Activated T-cell treated with anti-CD3 and anti-CD28 coated beads, Interleukin-2, amount 50 U/mL, for 4 hours (primary cell): ENCODE measurements at places on chromosomes 7 and 10. TPM values are rescaled to one million over a fixed set of nuclear protein-coding genes. Genes with fewer than 3 reads are reported as not detected.

DNA sequence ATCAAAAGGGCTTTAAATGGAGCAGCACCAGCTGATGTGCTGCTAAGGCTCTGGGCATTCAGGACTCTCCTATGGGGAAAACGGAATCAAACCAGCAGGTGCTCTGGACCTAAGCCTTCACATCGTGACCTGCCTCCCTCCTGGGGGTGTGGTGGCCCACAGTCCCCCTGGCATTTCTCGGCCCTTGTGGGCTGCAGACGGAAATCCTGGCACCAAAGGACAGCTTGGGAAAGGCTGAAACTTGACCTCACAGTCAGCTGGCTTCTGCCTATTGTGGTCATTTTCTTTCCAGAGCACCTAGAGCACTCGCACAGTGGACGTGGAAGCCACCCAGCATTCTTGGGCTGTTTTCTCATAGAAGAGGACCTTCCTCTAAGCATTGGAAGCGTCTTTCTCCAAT lies 74.8 kb downstream of the TPST1 start:
- DNase-seq: no peak

- DNase-seq: no peak
These were observed 733.1 kb downstream of the TYW1 start for GRCh38 chr7:67729771-67730170.

- no peak for DNase-seq
These were observed 18.9 kb downstream of the CDK1 start for GRCh38 chr10:60797200-60797599.

DNA sequence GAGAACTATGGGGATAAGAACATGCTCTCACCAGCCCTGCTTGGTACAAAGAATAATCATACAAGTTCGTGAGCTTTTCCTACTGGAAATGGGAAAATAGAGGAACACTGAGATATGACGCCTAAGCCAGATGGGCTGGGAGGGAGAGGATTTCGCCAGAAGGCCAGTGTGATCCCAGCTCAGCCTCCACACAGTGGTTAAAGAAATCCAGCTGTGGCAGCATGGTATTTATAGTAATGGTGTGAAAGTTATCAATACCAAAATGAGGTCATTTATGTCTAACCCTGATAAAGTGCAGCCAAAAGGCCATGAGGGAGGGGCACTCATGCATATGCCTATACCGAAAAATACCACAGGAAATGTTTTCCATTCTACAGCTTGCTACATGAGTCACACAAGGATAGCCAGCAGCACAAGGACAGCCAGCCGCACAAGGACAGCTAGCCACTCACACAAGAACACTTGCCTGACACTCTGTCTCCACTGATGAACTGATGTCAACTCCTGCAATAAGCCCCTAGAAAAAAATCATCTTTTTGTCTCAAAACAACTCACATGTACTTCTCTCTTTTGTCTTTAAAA lies 49.4 kb downstream of the FRMPD2 start:
- DNase-seq: no peak

DNA sequence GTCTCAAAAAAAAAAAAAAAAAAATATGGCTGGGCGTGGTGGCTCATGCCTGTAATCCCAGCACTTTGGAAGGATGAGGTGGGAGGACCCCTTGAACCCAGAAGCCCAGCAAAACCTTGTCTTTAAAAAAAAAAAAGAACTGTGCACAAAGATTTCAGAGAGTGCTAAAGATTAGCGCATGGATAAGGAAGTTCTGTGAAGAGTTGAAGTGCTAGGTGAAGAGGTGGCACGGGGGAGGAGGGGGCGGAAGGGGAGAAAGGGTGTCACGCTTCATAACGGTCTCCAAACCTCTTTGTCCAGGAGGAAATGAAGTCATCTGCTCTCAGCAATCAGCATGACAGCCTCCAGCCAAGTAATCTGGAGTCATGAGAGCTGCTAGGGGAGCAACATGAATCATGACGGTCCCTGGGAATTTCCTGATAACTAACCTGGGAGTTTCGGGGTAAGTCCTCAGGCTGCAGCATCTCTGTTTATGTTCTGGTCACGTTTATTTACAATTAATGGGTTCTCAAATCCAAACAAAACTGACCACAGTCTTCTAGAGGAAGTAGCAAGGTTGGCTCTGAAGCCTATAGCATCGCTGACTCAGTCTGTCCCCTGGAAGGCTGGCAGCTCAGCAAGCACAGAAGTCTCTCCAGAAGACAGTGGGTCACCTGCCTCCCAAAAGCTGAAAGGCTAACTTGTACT lies 1.9 kb upstream of the PLAU start:
- DNase-seq: peak; percentile 69

- DNase-seq: no peak
These were observed 93.5 kb upstream of the NEBL start for GRCh38 chr10:20990604-20991003.

DNA sequence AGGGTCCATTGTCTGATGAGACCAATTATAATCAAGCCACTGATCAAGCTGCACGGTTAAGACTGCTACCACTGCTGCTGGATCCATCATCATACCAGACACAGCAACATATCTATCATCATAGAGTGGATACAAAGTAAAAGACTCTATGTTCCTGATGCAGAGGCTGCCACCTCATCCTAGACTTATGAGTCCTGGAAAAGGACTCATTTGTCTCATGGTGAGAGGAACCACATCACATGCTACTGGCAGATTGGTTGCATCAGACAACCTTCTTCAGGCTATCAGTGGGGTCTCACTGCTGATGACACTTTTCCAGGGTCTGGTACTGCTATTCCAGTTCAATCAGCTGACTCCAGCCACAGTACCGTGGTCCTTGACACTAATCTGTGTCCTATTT lies 79.0 kb downstream of the ABI1 start:
- no peak for DNase-seq

DNA sequence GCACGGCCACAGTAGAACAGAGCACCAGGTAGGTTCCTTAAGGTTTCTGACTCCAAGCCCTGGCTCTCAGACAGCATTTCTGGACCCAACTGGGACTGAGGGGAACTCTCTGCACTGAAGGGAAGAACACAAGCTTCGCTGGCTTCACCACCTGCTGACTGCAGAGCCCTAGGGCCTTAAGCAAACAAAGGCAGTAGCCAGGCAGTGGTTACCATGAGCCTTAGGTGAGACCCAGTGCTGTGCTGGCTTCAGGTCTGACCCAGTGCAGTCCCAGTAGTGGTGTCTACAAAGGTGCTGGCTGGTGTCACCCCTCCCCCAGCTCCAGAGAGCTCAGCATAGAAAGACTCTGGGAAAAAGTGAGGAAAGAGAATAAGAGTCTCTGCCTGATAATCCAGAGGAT lies 59.5 kb downstream of the SIRT1 start:
- no peak for DNase-seq

- no peak for DNase-seq
These were observed 6.5 kb downstream of the DOCK4 start for GRCh38 chr7:112199672-112200071.

DNA sequence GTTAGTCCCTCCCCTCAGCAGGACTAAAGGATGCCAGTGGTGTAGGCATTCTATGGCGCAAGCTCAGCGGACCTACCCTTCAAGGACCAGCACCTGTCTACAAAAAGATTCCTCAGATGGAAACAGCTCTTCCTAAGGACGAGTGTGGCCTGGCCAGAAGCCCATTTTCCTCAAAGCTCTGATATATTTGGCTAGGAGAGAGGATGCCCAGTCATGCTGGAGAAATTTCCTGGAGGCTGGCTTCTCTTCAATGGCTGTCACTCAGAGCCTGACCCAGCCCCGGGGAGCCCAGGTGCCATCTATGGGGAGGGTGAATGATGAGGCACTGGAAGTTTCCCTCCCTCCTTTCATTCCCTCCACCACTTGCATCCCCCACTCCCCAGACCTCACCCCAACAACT lies 111.5 kb downstream of the PLXNA4 start:
- no peak for DNase-seq

DNA sequence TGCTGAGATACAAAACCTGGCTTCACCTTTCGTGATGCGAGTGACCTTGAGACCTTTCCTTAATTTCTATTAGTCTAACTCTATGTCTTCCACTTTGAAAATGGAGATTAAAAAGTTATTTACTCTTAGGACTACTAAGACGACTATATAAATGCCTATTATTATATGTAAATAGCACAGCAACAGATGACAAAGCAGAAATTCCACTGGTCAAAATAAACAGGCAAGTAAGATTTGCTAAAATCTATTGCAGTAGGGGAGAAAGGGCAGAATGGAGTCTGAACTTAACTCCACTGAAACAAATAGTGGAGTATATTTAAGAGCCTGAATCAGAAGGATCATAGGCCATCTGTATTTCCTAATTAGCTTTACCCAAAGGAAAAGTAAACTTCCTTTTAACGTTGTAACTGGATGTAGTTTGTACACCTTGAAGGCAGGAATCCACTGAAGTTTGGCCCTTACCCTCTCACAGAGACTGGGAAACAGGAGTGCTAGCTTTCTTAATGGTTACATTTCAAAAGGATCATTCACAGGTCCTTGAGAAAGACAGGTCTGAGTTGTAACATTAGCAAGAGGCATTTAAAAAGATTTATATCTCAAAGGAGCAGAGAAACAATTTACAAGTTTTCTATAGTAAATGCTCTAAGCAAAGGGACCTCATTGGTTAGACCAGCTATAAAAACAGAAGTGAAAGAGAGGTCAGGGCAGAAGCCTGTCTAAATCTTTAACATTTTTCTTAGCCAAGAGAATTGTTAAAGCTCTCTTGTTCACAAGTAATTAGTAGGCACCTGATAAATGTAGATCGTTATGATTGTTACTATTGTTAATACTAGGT lies 332.5 kb downstream of the ZWINT start:
- no peak for DNase-seq

GRCh38 chr7:152136686-152137085 lies 111.2 kb downstream of the GALNT11 start:
- DNase-seq: no peak

DNA sequence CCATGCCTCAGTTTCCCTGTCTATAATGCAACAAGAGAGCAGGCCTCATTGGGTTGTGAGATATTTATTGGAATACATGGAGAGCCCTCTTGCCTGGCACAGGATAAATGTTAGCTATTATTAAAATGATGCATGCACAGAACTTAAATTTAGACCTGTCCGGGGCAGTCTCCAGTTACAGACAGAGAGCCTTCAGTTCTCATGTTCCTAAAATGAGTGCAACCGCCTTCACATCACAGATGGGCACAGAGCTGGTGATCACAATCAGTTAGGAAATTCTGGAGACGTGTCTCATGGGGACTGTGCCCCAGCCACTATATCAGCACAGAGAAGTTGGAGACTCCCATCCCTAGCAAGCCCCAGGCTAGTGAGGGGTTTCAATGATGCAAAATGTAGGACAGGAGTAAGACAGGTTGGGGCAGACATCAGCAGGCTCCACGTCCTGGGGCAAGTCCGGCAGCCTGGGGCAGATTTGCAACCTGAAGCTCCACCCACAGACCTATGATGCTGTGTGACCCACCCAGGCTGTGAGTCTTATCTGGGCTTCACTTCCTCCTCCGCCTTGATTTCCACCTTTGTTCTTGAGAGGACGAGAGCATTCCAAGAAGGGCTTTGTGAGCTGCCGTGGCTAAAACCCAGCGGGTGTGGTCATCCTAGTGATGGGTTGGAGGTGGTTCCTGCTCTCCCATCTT lies 49.4 kb downstream of the CXCL12 start:
- no peak for DNase-seq

- DNase-seq: no peak
These were observed 12.5 kb downstream of the MMRN2 start for GRCh38 chr10:86944907-86945306.

DNA sequence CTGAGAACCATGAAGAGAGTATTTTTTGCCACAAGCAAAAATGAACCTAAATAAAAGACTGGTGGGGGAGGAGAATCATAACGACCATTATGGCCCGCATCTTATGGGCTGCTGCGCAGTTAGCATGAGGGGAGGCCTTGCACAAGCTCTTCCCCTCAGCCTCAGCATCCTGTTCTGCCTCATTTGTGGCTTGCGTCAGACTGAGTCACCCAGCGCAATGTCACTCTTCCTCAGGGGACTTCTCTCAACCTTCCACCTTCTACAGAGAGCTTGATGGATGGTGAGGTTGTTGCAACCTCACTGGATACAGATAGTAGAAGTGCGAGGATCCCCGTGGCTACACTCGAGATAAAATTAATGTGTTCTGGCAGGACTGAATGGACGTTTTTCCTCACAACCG lies 16.8 kb upstream of the GPR15LG start:
- peak; percentile 34 for DNase-seq

DNA sequence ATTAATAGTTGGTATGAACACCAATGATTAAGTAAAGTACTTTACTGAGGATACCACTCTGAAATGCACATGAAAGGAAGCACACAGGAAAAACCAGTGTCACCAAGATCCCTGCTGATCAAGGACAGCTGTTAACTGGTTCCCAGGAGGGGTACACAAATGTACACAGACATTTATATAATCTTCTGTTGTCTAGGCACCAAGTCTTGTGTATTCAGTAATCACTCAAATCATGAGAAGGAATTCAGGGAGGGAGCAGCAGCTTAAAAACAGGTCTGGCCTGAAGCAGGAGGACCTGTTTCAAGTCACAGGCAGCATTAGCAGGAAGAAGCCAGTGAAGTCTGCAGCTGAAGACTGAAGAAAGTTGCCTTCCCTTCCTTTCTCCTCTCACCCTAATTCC lies 18.7 kb downstream of the MPP7 start:
- no peak for DNase-seq

DNA sequence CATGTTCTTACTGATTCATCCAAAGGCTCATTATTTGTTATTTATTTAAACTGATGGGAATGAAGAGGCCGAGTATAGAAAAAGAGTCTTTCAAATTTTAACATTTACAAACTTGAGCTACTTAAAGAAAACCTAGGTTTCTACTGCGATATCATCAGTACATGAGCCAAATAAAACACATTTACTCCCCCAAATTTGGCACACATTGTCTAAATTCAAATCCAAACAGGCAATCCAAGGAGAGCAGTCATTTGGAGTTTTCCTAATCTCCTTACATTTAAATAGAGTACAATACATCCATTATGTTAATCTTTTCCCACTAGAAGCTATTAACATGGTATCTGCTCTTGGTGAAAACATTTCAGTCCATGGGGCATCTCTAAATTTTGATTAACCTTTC lies 2.2 kb downstream of the NMT2 start:
- DNase-seq: no peak

GRCh38 chr7:30029696-30030095 lies 1.5 kb downstream of the PLEKHA8 start:
- peak; percentile 6 for DNase-seq

ARMH3 gene
- total RNA-seq: 21.7 TPM

PLPP4 gene
- total RNA-seq: not detected

CSTF2T gene
- total RNA-seq: 34.3 TPM

RAMP3 gene
- total RNA-seq: not detected

ACBD7 gene
- total RNA-seq: 0.52 TPM

GPR37 gene
- total RNA-seq: not detected

SEMA4G gene
- total RNA-seq: 0.48 TPM

ADRB1 gene
- total RNA-seq: 0.20 TPM

ZNF716 gene
- not detected for total RNA-seq

GIMAP2 gene
- 19.8 TPM for total RNA-seq

GRID1 gene
- not detected for total RNA-seq

DNAJC12 gene
- total RNA-seq: 0.84 TPM

NPFFR1 gene
- not detected for total RNA-seq

CLCN1 gene
- total RNA-seq: not detected

FAM25G gene
- total RNA-seq: not detected

ATOH7 gene
- total RNA-seq: not detected
